ENCODE measurements at places on chromosomes 16 and 17. TPM values are rescaled to one million over a fixed set of nuclear protein-coding genes. Genes with fewer than 3 reads are reported as not detected.

DNA sequence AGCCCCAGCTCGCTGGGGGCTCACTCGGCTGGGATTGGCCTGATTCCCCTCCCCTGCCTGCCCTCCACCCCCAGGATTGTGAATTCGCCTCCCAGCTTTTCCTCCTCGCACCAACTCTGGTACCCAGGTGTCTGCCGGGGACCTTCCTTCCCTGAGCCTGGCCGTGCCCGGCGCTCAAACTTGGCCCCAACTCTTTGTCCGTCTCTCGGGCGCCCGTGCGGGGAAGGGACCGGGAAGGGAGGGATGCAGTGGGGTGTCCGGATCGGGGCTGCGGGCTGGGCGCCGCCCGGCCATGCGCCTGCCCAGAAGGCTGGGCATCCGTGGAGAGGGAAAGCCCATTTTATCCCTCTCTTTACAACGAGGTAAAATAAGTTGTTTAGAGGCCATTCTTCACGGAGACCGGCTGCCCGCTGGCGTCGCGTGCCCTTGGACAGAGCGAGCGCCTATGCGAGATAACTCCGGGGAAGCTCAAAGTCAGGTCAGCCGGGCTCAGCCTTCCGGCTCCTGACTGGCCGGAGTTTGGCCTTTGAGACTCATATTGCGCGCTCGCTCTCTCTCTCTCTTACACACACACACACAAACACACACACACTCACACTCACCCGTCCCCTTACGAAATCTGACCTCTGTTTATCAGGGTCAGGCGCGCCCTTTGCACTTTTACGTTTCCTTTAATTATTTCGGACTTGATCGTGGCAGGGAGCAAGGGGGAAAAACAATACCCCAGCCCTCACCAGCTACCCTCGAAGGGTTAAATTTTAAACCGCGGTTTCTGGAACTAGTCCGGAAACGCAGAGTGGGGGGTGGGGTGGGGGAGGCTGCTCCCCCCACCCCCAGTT, 774 bp upstream of the MAF start:
- H3K27me3 ChIP-seq, result no peaks in the 10 kb centered on the region
- peaks cover 32% of the 10 kb centered on the region for H3K4me1 ChIP-seq
- DNase-seq, result peak; percentile 87
- H3K4me3 ChIP-seq, result peak overlapping the region; percentile 95
- peak overlapping the region; percentile 96 for H3K27ac ChIP-seq

DNA sequence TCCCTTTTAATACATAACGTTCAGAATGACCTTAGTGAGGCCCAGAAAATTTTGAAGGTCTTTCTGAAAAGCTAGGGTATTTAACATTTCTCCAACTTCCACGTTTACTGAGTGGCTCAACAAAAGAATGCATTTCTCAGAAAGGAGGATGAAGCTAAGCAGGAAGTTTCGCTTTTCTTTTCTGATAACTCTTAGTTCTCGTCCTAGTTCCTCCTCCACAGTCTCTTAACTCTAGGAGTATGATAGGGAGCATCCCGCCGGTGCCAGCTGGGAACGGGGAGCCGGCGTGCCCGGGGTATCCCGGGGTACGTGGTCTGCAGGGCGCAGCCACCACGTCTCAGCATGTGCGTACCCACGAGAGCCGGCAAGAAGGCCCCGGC, 363 bp downstream of the KARS1 start:
- H3K27me3 ChIP-seq, result no peaks in the 10 kb centered on the region
- no peak for DNase-seq
- H3K4me3 ChIP-seq, result peak overlapping the region; percentile 92
- H3K27ac ChIP-seq, result peak overlapping the region; percentile 93
- peaks cover 50% of the 10 kb centered on the region for H3K4me1 ChIP-seq
- H3K36me3 ChIP-seq, result peaks cover 10% of the 10 kb centered on the region

DNA sequence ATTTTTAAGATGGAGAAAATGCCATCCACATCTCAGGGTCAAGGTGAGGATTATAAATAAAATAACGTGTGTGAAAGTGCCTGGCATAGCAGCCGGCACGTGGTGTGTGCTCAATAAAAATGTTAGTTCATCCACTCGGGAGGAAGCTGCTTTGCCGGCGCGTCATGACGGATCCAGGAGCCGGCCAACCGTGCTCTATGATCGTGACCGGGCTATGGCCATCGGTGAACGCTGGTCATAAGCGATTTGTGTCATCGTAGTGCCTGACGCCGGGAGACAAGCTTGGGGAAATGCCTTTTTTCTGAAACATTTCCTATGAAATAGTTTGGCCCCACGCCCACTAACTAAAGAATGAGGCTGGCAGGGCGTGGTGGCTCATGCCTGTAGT, 74.0 kb downstream of the CMC2 start:
- peaks cover 20% of the 10 kb centered on the region for H3K4me1 ChIP-seq
- H3K27me3 ChIP-seq, result no peaks in the 10 kb centered on the region
- H3K36me3 ChIP-seq, result no peaks in the 10 kb centered on the region
- DNase-seq, result no peak

CCL4 gene
- total RNA-seq, result not detected

FNDC8 gene
- not detected for total RNA-seq

CD300LB gene
- total RNA-seq, result not detected

DNA sequence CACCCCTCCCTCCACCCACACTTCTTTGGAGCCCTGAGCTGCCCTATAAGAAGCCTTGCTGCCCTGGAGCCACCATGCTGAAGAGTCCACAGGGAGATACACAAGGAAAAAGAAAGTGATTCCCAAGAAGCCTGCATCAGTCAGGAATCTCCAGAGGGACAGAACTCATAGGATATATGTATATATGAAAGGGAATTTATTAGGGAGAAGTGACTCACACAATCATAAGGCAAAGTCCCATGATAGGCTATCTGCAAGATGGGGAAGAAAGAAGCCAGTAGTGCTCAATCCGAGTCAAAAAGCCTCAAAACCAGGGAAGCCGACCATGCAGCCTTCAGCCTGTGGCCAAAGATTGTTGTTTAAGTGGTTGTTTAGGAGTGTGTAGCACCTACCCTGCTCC, 87.9 kb downstream of the TMEM114 start:
- no peak overlapping the region for H3K27ac ChIP-seq
- H3K36me3 ChIP-seq, result no peaks in the 10 kb centered on the region
- no peaks in the 10 kb centered on the region for H3K27me3 ChIP-seq
- no peak for DNase-seq

ERN2 gene
- not detected for total RNA-seq

DNA sequence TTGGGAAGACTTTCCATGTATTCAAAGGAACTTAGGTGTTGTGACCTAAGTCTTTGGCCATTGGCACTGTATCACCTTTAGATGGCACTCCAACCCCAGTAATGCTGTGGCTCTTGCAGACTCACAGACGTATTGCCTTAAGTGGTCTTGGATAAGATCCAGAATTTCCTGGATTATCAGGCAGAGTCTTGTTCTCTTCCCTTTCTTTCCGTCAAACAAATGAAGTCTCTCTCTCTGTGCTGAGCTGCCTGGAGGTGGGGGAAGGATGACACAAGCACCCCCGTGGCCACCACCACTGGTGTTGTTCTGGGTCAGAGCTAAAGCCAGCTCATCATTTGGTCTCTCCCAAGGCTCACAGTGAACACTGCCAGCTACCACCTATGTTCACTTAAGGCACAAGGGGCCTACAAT, 789.9 kb upstream of the KIF2B start:
- no peak overlapping the region for H3K4me3 ChIP-seq
- no peak for DNase-seq
- no peaks in the 10 kb centered on the region for H3K27me3 ChIP-seq
- no peak overlapping the region for H3K27ac ChIP-seq
- H3K4me1 ChIP-seq, result no peaks in the 10 kb centered on the region

NDUFAB1 gene
- total RNA-seq, result 59.4 TPM

GRCh38 chr17:5536866-5537650, 47.3 kb downstream of the NLRP1 start:
- H3K4me1 ChIP-seq, result no peaks in the 10 kb centered on the region
- H3K4me3 ChIP-seq, result no peak overlapping the region
- no peak overlapping the region for H3K27ac ChIP-seq
- H3K36me3 ChIP-seq, result no peaks in the 10 kb centered on the region
